ENCODE measurements at places on chromosomes 5 and 9.

DNA sequence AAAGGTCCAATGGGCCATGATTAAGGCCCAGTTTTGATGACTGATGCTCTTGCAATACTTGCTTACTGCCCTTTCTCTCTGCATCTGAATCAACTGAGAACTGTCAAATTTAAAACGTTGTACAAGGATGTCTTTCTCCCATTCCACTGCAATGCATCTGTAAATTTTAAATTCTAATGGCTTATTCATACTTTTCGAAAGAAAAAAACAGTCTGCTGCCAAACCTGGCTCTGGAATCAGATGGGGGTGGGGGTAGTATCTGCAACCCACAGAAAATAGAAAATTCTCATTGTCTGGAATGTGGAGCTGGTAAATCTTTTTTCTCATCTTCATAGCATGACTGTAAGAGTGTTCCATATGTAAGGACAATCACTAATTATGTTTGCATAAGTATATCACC is 371.8 kb upstream of the RFX3 start:
- no peaks in the 10 kb centered on the region for H3K36me3 ChIP-seq
- H3K27ac ChIP-seq = no peak overlapping the region
- H3K4me1 ChIP-seq = no peaks in the 10 kb centered on the region
- no peak overlapping the region for H3K4me3 ChIP-seq

GRCh38 chr5:127609957-127610356 is 38.9 kb upstream of the CTXN3 start:
- H3K27ac ChIP-seq = no peak overlapping the region
- peaks cover 12% of the 10 kb centered on the region for H3K27me3 ChIP-seq
- H3K4me1 ChIP-seq = no peaks in the 10 kb centered on the region
- no peak for DNase-seq

GRCh38 chr5:142313682-142314081 is 11.1 kb downstream of the SPRY4 start:
- no peak overlapping the region for H3K27ac ChIP-seq
- H3K27me3 ChIP-seq = peaks cover 20% of the 10 kb centered on the region
- no peaks in the 10 kb centered on the region for H3K36me3 ChIP-seq
- no peak for DNase-seq

GRCh38 chr9:126652140-126652582 is 38.4 kb downstream of the LMX1B start:
- DNase-seq = no peak
- peaks cover 29% of the 10 kb centered on the region for H3K27me3 ChIP-seq
- H3K4me3 ChIP-seq = no peak overlapping the region
- no peaks in the 10 kb centered on the region for H3K4me1 ChIP-seq
- no peak overlapping the region for H3K27ac ChIP-seq
- no peaks in the 10 kb centered on the region for H3K36me3 ChIP-seq

GRCh38 chr9:81070689-81071088 is 618.7 kb downstream of the TLE1 start:
- no peaks in the 10 kb centered on the region for H3K4me1 ChIP-seq
- no peak overlapping the region for H3K27ac ChIP-seq
- H3K4me3 ChIP-seq = no peak overlapping the region
- H3K27me3 ChIP-seq = no peaks in the 10 kb centered on the region
- DNase-seq = no peak
- no peaks in the 10 kb centered on the region for H3K36me3 ChIP-seq

- peaks cover 16% of the 10 kb centered on the region for H3K36me3 ChIP-seq
- H3K4me1 ChIP-seq = peaks cover 11% of the 10 kb centered on the region
- no peaks in the 10 kb centered on the region for H3K27me3 ChIP-seq
- no peak for DNase-seq
Observed at GRCh38 chr5:60961685-60962084, 16.7 kb downstream of the NDUFAF2 start.

DNA sequence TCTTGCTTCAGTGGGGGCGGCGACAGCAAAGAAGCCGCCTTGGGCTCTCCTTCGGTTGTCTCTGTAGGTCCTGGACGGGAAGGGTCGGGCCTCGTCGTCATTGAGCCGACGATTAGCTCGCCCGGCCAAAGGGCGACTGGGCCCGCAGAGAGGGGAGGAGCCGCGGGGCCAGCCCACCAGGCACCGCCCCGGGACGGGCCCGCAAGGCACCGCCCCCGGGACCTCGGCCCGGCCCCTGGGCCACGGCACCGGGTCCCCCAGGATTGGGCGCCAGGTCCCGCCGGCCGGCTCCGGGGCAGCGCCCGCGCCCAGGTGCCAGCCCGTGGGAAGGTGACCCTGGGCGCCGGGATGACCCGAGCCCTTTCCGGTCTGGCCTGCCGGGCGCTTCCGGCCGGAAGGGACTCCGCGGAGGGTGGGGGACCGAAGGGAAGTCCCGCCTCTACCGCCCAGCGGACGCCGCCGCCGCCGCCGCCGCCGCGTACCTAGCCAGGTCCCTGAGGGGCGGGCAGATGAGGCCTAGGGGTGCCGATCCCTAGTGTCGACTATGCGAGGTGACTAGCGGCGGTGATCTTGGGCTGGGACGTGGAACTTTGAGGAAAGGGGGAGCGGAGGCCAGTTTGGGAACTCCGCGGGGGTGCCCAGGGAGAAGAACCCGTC is at the start of the genes GBA2 and RGP1:
TSS of gene GBA2 (minus strand) at position 371 of the 657 bp plus-strand sequence. CDS start 524 bp downstream, outside the sequence.
TSS of gene RGP1 (plus strand) at position 430 of the 657 bp plus-strand sequence. CDS start 469 bp downstream, outside the sequence.
- peak; percentile 78 for DNase-seq
- H3K4me3 ChIP-seq = peak within 1 kb of the TSS; percentile 91
- peaks cover 44% of the 10 kb centered on the region for H3K4me1 ChIP-seq
- peaks cover 25% of the 10 kb centered on the region for H3K36me3 ChIP-seq

GRCh38 chr5:88128813-88129212 is 139.8 kb downstream of the TMEM161B start:
- H3K4me3 ChIP-seq = no peak overlapping the region
- DNase-seq = no peak
- H3K4me1 ChIP-seq = no peaks in the 10 kb centered on the region
- peaks cover 9% of the 10 kb centered on the region for H3K27me3 ChIP-seq
- no peak overlapping the region for H3K27ac ChIP-seq
